ENCODE measurements at places on chromosomes 7 and 10.

GRCh38 chr7:44127161-44127560 lies 3.8 kb upstream of the POLD2 start:
- no peak for DNase-seq

GRCh38 chr10:111354859-111355258 lies 278.0 kb downstream of the ADRA2A start:
- DNase-seq: no peak

- DNase-seq: no peak
Measured at GRCh38 chr7:92584953-92585352, 5.2 kb downstream of the FAM133B start.

DNA sequence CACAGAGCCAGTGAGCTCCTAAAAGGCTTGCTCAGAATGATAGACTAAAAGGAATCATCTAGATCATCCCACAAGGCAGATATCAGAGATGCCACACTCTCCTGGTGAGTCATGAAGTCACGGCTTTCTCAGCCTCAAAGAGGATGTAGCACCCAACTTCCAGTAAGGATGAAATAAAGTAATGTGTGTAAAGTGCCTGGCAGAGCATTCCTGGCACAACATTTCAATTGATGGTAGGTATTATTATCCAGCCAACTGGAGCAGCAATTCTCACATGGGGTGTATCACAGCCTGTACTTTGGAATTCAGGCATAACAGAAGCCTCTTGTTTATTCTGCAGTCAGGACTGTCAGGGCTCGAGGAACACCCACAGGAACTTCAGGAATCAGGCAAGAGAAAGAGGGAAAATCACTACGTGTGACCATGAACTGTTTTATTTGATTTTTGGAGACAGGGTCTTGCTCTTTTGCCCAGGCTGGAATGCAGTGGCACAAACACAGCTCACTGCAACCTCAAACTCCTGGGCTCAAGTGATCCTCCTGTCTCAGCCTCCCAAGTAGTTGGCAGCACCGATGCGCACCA lies 5.3 kb upstream of the NAT16 start:
- DNase-seq: no peak

DNA sequence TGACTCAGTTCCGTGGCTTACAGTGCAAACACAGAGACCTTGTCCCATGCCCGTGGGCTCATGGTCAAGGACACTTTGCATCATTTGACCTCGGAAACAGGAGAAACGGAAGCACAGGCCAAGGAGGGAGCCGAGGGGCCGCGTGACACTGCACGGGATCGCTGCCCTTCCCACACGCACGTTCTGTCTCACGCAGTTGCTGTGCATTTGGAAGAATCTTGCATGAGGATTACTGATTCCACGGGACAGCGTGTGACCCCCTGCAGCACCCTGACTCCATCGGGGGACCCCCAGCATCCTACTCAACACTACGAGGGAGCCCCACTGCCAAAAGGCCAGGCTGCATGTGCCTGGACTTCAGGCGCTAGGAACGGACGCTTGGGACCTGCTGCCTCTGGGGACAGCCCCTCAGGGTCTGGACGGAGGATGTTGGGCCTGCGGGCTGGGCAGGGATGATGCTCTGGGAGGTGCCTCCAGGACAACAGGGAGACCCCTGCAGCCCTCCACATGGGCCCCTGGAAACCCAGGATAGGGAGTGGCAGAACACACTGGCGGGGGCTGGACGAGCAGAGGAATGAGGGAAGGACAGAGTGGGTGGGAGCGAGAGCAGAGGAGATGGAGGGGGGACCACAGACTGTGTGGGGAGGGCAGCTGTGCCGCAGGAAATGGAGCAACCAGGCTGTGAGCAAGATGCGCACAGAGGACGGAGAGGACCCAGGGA lies 222.2 kb downstream of the DNAJB6 start:
- no peak for DNase-seq

GRCh38 chr7:41878309-41879295 lies 175.7 kb upstream of the INHBA start:
- DNase-seq: no peak

DNA sequence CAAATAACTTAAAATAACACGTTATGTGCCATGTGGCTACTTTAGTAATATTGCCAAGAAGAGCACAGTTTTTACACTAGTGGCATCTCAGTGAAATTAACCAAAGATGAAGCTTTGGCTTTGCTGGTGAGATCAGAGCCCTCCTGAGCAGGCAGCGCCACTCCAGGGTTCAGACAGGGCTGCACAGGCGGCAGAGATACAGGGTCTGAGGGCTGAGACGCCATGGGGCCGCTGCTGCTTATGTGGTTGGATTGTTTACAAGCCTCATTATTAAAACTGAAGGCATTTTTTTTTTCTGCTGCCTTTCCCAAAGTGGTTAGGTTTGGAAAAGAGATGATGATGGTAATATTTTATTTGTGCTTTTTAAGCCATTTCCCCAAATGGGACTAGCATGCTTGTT lies 68.8 kb upstream of the DNAJB6 start:
- DNase-seq: no peak

DNA sequence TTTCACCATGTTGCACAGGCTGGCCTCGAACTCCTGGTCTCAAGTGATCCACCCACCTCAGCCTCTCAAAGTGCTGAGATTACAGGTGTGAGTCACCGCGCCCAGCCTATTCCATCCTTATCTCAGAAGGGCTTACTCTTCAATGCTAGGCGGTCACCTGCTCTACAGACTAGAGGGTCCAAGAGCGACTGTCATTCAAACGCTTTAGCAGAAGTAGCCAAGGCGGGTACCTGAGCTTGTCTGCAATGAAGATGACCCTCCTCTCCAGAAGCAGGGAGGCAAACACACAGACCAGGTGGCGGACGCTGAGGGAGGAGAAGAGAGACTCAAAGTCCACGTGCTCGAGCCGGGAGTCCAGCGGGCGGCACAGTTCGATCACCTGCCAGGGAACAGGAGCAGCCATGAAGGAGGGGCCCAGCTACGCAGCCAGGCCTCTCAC lies 65.1 kb upstream of the MKRN1 start:
- no peak for DNase-seq

- no peak for DNase-seq
Measured at GRCh38 chr10:18608596-18608995, 42.8 kb downstream of the NSUN6 start.

DNA sequence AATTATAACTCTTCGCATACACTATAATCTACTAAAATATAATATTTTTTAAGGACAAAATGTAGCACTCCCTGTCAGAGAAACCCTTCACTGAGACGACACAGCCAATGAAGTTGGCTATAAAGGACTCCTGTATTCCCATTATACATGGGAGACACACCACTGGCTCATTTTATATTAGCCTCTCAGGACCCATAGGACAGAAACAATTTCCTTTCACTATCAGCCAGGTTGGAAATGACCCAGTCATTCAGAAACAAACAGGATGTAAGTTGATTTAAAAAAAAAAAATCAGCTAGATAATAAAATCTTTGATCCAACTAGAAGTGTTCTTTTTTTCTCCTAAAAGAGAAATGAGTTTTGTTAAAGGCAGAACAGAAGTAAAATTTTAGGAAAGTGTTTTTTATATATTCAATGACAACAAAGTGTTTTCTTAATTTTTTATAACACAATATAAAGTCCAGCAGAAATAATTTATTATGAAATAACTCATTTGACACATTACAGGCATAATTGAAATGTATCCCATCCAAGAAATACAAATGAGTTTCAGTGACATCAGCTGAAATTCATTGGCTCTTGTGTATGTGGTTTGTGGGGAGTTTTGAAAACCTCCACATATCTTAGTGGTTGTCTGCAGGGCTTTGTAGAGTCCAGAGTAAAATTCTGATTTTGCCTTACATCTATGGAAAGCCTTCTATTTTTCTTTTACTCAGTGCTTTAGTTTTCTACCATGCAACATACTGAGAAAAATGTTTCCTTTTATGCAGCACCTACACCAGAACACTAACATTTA lies 64.1 kb downstream of the CTTNBP2 start:
- no peak for DNase-seq

DNA sequence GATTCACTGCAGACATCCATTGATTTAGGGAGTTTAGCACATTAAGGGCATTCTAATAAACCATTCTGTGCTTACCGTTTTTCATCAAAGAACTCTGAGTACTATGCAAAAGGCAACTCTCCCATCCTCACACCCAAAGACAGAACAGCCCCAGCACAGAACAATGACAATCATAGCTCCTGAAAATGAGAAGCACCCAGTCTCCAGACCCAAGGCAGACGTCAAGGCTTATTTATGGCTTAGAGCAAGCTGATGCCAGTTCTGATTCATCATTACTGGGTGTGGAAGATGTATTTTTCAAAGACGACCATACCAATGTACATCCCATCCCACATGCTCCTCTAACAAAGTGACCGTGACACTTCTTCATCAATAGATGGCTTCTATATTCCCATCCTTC lies 67.6 kb downstream of the OSBPL3 start:
- DNase-seq: no peak

DNA sequence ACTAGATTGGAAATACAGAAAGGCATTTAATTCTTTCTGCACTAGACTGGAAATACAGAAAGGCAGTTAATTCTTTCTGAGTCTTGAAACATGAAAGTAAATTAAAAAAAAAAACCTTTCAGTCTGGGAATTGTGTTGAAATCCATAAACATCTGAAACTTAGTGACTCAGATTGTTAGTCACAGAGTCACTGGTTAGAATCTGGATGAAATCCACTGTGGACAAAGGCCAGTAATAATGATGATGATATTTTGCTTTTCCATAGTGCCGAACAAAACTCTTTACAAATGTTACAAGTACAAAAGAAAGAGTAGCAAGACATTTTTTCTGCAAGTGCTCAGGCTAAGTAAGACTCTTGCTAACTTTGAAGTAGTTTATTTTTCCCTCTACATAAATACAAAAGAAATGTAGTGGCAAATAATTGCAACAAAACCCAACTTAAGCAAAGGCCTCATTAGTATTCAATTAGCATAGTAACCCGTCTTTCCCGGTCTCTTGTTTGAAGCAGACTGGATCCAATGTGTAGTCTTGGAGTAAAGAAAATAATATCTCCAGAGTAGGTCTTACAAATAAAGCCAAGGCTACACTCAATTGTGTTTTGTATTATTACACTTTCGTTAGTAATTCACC lies 5.8 kb upstream of the PRTFDC1 start:
- no peak for DNase-seq

DNA sequence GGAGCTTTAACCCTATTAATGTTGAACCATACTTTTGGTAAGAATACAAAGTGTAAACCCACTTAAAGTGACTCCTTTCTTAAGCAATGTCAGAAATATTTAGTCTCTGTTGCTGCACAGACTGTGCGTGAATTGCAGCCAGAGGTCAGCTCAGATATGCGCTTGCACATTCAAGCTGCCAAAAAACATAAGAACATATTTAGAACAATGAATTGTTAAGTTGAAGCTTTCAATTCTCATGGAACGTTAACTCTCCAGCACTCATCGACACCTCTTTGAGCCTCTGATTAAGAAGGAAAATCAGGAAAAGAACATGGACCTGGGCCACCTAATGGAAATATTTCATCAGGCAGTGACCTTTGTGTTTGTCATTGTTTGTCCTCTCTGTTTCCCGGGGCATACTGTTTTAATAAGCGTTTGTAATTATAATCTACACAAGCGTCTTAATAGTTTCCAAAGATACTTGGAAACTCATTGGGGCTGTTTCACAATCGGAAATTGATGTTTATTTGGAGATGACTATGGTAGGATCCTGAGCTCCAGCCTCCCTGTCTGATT lies 193.0 kb upstream of the CELF2 start:
- DNase-seq: no peak

GRCh38 chr10:5477948-5478693 lies 21.2 kb downstream of the CALML5 start:
- DNase-seq: no peak

DNA sequence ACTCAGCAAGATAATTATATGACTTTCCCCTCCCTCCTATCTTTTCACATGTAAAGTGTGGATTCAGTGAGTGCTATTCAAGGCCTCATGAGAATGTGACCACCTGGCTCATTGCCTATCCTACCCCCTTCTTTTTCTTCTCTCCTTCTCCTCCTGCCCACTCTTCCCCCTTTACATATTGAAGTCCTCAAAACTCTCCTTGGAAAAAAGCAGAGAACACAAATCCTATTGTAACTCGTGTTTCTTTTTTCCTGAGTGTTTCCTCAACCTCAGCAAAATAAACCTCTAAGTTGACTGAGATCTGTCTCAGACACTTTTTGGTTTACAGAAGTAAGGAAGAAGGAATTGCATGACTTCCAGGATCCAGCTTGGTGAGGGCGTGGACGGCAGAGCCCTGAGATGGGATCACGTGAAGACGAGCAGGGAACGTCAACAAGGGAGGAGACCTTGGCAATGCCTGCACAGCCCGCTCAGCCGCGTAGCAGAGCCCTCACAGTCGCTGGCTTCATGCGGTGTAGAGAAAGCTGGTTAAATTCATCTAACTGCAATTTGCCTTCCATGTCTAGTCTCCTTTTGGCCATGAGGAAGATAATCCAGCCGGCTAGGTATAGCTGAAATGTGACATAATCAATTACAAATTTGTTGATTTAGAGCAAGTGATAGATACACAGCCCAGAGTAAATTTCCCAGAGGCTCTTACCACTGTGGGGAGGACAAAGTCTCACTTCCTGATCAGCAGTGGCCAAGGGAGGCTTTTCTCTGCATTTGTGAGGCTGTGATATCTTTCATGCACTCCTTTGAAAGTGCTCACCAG lies 75.7 kb downstream of the LYZL2 start:
- DNase-seq: no peak
